Activated CD4-positive, alpha-beta T cell treated with anti-CD3 and anti-CD28 coated beads for 36 hours (primary cell): ENCODE measurements at places on chromosomes 7 and 10. TPM values are rescaled to one million over a fixed set of nuclear protein-coding genes. Genes with fewer than 3 reads are reported as not detected.

DNA sequence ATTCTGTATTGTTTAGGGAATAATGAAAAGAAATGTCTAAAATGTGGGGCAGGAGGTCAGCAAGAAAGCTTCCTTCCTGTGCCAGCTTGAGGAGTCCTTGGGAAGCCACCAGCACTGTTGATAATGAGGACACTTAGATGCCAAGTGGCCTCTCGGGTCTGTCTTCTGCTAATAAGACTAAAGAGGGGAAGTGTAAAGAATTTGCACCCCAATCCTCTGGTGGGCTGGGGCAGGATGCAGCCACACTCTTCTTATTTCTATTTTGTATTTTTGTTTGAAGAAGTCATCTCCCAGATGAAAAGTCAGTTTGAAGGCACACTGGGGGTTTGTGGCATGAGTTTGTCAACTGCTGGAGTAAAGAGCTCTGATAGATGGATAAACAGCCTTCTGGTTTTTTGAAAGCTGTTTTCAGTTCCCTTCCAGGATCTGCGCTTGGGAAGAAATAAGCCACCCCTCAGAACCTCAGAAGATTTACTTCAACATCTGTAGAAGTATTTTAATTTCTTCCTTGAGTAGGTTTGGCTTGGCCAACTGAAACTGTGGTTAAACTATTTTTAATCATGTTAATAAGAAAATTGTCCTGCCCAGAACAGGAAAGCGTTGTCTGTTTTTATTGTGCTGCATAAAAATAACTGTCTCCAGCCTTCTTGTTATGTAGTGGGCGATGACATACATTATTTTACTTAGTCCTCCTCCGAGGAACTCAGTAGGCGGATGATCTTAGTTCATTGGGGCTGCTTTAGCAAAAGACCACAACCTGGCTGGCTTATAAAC lies 128.8 kb upstream of the GPR26 start:
- H3K27me3 ChIP-seq, result peaks cover 52% of the 10 kb centered on the region
- no peaks in the 10 kb centered on the region for H3K36me3 ChIP-seq
- no peak overlapping the region for H3K27ac ChIP-seq
- DNase-seq, result no peak

The CDHR1 gene
- 1.1 TPM for total RNA-seq

The CRPPA gene
- total RNA-seq, result 1.4 TPM

The RTKN2 gene
- total RNA-seq, result 4.8 TPM

The C10orf53 gene
- not detected for total RNA-seq

The GHRHR gene
- total RNA-seq, result not detected

The AGMO gene
- total RNA-seq, result not detected

The TMEM270 gene
- total RNA-seq, result not detected

DNA sequence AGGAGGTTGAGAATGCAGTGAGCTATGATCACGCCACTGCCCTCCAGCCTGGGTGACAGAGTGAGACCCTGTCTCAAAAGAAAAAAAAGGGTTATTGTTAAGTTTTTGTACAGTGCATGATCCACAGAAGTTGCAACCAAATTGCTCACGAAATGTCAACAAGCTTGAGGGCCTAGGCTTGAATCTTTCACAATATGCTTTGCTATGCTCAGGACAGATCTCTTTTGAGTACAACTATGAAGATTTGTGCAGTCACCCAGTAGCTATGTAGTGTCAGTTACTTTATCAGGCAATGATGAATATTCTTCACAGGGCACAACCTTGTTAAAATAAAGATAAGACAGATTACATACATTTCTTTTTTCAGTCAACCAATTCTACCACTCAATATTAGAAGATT lies 109.2 kb downstream of the PRTFDC1 start:
- H3K36me3 ChIP-seq, result no peaks in the 10 kb centered on the region
- H3K27ac ChIP-seq, result no peak overlapping the region
- H3K4me1 ChIP-seq, result no peaks in the 10 kb centered on the region
- H3K4me3 ChIP-seq, result no peak overlapping the region

DNA sequence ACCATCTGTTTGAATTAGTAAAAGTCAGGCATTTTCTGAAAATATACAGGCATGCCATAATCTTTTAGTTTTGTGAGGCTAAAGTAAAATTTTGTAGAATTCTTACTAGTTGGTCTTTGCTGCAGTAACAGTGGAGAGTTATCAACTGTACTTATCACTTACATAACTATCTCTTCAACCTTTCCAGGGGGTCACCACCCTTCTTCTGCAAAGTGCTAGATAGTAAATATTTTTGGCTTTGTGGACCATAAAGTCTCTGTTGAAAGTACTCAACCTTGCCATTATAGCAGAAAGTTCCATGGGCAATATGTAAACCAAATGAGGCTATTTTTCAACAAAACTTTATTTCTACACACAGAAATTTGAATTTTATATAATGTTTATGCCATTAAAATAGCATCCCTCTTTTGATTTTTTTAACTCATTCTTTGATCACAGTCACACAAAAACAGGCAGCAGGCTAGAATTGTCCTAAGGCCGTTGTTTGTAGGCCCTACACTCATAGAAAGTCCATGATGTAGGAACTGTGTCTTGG lies 59.5 kb upstream of the KLF6 start:
- H3K27me3 ChIP-seq, result no peaks in the 10 kb centered on the region
- no peaks in the 10 kb centered on the region for H3K36me3 ChIP-seq
- H3K27ac ChIP-seq, result no peak overlapping the region
- DNase-seq, result no peak

DNA sequence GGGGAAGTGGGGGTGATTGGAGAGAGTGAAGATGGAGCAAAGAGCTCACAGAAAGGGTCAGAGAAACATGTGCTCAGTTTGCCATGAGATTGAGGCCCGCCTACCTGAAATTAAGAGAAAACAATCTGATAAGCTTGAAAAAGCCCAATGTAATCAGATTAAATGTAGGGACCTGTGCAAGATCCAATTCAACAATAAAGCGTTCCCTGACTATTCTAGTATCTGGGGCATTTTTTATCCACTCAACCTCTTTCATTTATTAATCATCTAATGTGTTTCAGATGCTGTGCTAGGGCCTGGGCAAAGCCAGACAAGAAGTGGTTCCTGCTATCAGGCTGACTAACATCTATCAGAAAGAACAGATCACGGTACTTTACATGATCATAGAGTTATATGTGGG lies 238.4 kb upstream of the MYO3A start:
- H3K27ac ChIP-seq, result no peak overlapping the region
- H3K4me3 ChIP-seq, result no peak overlapping the region
- no peaks in the 10 kb centered on the region for H3K4me1 ChIP-seq
- peaks cover 8% of the 10 kb centered on the region for H3K27me3 ChIP-seq

- H3K4me1 ChIP-seq, result peaks cover 87% of the 10 kb centered on the region
- no peak for DNase-seq
- H3K27me3 ChIP-seq, result no peaks in the 10 kb centered on the region
- peaks cover 85% of the 10 kb centered on the region for H3K36me3 ChIP-seq
These were observed 10.8 kb downstream of the HNRNPA2B1 start for GRCh38 chr7:26189697-26190096.

DNA sequence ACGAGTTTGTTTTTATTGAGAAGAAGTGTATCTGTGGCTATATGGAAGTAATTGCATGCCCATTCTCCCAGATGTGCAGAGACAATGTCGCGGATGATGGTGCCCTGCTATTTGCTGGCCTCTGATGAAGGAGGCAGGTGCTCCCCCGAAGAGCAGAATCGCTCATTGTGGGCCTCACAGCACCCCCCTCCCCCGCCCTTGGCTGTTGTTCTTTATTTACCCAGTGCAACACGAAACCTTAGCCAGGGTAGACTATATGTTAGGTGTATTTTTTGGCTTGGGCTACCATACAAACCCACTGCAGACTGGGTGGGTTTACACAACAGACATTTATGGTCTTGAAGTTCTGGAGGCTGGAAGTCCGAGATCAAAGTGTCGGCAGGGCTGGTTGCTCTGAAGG lies 3.4 kb upstream of the ADCY1 start:
- no peaks in the 10 kb centered on the region for H3K36me3 ChIP-seq
- H3K4me1 ChIP-seq, result no peaks in the 10 kb centered on the region
- no peak overlapping the region for H3K27ac ChIP-seq
- no peak for DNase-seq
- H3K4me3 ChIP-seq, result no peak overlapping the region

DNA sequence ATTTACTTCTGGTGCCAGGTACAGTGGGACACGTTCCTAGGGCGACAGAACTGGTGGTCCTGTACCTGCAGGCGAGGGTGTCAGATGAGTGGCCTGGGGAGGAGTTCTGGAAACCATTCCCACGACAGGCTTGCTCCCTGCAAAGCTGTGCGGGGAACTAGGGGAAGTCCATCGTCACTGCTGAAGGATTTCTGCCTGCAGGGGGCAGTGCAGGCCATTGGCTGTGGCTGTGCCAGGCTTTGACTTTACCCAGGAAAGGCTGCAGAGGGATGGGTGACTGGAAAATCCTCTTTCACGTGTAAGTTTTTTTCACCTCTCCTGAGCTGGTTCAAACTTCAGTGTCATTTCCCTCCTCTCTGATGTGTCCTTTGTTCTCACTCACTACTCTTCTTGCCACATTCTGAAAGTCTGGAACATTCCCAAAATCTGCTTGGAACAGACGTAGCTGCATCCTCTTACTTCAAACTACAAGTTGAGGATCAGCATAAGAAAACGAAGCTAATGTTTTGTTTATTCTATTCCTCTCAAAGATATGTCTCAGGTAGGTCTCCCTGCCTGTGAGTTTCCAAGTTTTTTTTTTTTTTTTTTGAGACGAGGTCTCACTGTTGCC lies 126.5 kb downstream of the SH2D4B start:
- H3K4me3 ChIP-seq, result no peak overlapping the region
- peak; percentile 79 for DNase-seq
- no peak overlapping the region for H3K27ac ChIP-seq
- H3K4me1 ChIP-seq, result peaks cover 2% of the 10 kb centered on the region
- peaks cover 17% of the 10 kb centered on the region for H3K27me3 ChIP-seq

GRCh38 chr7:150388709-150389531 lies 9.8 kb downstream of the ZNF775 start:
- peaks cover 2% of the 10 kb centered on the region for H3K36me3 ChIP-seq
- no peaks in the 10 kb centered on the region for H3K4me1 ChIP-seq
- H3K27ac ChIP-seq, result no peak overlapping the region
- no peak overlapping the region for H3K4me3 ChIP-seq
- H3K27me3 ChIP-seq, result no peaks in the 10 kb centered on the region

The ANKRD30A gene
- total RNA-seq, result not detected

DNA sequence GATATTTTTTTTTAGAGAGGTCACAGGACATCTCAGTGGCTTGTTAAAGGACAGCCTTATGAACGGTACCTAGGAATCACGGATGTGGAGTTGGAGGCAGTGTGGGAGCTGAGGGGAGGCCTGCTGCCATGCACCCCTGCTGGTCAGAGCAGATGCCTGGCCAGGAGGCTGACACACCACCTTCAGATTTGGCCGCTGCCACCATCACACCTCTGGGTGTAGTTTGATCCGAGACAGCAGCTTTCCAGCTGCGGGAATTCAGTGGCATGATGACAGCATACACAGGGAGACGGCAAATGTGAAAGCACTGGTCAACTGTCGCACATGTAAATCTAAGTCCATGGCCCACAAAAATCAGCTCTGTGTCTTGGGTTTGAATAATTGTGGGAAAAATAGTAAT lies 285.4 kb downstream of the ADARB2 start:
- no peaks in the 10 kb centered on the region for H3K36me3 ChIP-seq
- H3K4me3 ChIP-seq, result no peak overlapping the region
- peaks cover 3% of the 10 kb centered on the region for H3K4me1 ChIP-seq
- no peak overlapping the region for H3K27ac ChIP-seq

DNA sequence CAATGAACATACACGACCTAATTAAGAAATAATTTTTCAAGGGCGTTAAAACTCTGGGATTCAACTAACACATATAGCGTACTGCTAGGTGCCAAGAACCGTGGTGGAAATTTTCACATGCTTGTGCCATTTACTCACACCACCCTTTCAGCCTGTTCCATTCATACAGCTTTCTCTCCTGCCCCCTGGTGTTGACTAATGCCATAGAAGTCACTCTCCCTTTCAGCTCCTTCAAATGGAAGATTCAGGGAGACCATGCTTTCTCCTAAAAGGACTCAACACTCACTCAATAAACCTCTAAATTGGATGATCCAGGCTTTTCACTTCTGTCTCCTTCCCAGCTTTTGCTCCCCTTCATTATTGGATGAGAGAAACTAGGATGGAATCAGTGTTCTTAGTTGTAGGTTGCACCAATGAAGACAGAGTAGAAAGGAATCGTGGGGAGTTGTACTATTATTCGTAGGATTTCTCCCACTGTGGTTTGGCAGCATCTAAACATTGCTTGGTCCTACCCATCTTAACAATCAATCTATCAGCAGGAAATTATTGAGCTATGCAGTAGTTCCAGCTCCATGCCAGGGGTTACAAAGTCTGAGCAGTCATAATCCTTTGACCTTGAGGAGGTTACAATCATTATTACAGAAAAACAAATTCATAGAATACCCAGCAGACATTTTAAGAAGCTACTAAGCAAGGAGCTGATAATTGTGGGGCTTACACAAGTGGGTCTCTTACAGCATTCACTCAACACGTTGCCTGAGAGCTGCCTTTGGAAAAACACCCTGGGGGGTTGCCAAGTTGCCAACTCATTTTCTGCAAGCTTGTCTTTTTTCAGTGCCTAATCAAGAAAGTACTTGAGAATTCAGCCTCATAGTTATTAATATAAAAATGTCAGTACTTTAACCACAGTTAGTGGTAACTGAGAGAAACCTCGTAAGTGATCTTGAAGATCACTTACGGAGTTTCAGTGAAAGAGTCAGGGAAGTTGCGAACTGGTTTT lies 2.8 kb upstream of the PPP1R3C start:
- H3K4me1 ChIP-seq, result peaks cover 8% of the 10 kb centered on the region
- no peak overlapping the region for H3K4me3 ChIP-seq
- DNase-seq, result peak; percentile 72
- H3K36me3 ChIP-seq, result no peaks in the 10 kb centered on the region
- peaks cover 48% of the 10 kb centered on the region for H3K27me3 ChIP-seq
- no peak overlapping the region for H3K27ac ChIP-seq

- H3K4me3 ChIP-seq, result no peak overlapping the region
- no peaks in the 10 kb centered on the region for H3K4me1 ChIP-seq
- no peaks in the 10 kb centered on the region for H3K36me3 ChIP-seq
These were observed 146.2 kb downstream of the ARHGAP22 start for GRCh38 chr10:48458662-48459048.

The EPHB4 gene
- 5.9 TPM for total RNA-seq

DNA sequence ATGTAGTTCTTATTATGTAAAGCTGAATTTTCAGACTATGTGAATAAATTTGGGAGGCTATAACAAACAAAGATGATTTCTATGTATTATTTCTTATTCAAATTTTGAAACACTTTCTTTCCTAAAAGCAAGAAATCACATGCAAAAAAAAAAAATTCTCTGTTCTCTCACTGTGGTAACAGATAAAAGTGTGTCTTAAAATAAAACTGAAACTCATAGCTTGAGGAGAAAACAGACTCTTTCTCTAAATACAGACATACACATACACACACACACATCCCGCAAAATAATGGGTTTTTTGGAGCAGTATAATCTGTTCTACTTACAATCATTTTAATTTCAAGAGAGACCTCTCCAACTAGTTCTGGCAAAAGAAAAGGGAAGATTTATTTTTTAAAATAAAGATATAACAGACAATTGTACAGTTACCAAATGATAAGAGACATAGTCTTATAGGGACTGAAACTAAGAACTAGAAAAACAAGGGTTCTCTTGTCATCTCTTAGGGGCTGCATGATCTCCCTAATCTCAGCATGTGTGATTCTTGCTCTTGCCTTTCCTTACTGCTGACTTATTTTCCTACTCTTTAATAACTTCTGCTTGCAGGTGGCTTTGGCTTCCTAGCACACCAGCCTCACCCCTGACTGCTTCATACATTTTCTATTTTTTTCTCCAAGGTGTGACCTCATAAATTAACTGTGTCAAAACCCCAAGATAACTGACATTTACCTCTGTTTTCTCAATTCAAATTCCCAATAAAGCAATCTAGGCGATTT lies 483.5 kb upstream of the POT1 start:
- H3K36me3 ChIP-seq, result no peaks in the 10 kb centered on the region
